ENCODE measurements at places on chromosomes 3 and 15.
A peak's percentile ranks its signal among the peaks of the same experiment; 100 is the strongest.

GRCh38 chr3:156888576-156888975 is 62.4 kb downstream of the LEKR1 start:
- no peak for DNase-seq

GRCh38 chr3:12644331-12644937 is 19.5 kb downstream of the RAF1 start:
- no peak for DNase-seq

DNA sequence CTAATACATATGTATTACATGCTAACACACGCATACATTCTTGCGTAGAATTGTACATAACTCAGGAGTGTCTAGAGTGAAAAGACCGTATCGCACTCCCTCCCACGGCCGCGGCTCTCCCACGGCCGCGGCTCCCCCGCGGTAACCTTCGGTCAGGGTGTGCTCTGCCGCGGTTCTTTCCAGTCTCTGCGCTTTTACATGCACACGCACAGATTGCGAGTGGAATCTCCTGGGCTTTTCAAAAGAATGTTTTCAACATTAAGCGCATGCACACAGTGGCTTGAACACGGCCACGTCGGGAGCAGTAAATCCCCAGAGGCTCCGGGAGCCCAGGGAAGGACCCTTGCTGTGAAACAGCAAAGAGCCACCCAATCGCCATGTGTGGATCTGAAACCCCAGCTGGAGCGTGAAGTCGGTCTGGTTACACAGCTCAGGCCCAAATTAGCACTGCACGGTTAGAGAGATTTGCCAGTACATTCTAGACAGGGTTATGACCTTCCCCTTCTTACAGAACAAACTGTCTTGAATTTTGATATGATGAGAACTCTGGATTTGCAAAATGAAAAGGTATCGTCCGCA is 805 bp upstream of the RGMA start:
- DNase-seq: peak; percentile 16

DNA sequence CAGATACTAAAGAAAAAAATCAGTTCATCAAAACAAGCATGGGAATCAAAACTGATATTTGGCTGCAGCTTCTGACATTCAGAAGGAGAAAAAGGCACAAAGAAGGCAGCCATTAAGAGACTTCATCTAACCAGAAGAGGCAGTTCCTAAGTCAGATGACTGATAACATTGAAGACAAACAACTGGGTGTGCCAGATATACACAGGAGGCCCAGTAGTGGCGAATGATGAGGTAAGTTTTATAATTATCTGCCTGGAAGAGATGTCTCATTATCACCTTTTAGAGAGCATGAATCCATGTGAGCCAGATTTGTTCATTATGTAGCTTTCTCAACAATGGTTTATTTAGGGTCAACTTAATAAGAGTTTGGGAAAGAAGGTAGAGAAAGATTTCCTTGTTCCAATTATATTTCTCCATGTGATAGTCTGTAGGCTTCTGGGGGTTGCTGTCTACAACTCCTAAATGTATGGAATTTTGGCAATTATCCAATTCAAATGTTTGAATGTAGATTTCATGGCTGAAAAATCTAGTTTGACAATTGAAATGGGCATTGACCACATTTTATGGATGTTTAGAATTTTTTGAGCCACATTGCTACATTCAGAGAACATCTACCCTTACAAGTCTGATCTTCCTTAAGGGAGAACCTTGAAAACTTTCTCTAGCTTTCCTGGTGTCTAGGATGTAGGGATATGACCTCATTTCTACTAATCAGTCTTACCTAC is 50.4 kb upstream of the RASGRF1 start:
- no peak for DNase-seq

GRCh38 chr3:130463221-130463620 is 53.8 kb upstream of the COL6A6 start:
- no peak for DNase-seq

GRCh38 chr3:143206955-143207337 is 87.4 kb downstream of the CHST2 start:
- DNase-seq: no peak

DNA sequence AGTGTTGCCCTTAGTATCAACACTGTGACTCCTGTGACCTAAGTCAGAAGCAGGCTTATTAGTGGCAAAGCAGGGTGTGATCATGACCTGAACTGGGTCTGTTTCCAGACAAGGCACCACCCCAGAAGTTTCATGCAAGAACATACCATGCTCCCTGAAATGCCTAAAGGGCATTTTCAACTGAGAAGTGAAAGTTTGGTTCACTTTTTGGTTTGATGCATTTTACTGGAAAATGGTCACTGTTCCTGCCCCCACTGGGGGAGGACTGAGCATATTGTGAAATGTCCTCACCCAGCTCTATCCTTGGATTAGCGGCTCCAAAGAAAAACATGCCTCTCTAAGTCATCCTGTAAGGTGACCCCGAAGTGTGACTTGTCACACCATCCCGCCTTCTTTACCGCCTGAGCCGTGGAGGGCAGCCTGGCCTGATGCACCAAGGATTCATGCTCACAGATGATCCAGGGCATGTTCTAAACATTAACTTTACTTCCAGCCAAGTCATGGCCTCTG is 3.1 kb upstream of the FAM240A start:
- DNase-seq: no peak
